ENCODE measurements at places on chromosomes 2 and 18. TPM values are rescaled to one million over a fixed set of nuclear protein-coding genes. Genes with fewer than 3 reads are reported as not detected.

SLC1A4 gene
- 6.9 TPM for total RNA-seq

DNA sequence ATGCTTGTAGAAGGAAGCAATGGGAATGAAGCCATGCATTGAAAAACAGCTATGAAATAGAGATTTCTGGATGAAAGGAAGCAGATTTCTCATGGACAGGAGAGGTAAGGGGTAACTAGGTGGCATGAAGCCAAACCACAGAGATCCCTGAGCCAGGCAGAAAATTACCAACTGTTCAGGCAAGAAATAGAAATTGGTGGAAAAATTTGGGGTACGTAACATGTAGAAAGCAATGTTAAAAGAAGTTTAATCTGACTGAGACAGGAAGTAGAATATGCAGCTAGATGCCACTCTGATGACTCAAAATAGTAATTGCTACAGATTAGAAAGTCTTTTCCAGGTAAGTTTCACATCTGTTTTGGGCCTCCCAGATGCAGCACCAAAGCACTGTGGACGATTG is 928.5 kb upstream of the CELF4 start:
- DNase-seq, result no peak

GRCh38 chr18:25724997-25725396 is 365.4 kb downstream of the SS18 start:
- no peak for DNase-seq

TMEM163 gene
- 0.34 TPM for total RNA-seq

DNA sequence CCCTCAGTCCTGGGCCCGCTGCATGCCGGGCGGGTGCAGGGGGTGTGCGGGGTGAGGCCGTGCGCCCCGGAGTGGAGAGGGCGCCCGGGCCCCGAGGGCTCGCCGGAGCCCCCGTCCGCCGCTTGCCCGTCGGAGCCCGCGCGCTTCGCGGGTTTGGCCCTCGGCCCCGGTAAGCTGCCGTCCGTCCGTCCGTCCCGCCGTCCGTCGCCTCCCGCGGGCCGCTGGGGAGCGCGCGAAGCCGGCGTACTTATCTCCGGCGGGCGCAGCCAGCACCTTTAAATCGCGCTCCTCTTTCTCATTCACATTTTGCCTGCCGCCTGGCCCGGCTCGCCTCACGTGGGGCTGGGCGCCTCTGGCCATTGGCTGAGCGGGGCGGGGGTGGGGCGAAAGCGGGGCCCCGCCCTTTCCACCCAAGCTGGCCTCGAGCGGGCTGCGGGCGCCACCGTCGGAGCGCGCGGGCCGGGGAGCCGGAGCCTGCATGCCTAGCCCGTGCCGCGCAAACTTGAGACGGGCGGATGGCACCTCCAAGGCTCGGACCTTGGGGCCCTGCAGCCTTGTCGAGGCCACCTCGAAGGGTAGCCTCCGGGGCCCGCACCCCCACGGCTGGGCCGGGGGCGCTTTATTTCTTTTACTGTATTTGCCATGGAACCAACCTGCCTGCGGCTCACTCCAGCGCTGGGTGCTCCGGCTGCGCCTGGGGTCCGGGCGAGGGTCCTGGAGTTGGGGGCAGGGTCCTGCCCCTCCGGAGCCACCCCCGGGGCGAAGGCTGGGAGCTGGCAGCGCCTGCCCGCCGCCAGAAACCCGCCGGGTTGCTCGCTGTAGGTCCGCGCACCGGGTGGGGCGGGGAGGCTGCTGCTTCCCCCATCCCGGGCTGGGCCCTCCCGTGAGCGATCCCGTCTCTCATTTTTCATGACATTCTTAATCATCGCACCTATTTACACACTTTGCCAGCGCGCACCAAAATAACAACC is at the start of gene GBX2:
Gene GBX2, minus strand, starts transcription at position 277 of the 971 bp plus-strand sequence. CDS start 415 bp downstream, outside the sequence.
- DNase-seq, result no peak

DNA sequence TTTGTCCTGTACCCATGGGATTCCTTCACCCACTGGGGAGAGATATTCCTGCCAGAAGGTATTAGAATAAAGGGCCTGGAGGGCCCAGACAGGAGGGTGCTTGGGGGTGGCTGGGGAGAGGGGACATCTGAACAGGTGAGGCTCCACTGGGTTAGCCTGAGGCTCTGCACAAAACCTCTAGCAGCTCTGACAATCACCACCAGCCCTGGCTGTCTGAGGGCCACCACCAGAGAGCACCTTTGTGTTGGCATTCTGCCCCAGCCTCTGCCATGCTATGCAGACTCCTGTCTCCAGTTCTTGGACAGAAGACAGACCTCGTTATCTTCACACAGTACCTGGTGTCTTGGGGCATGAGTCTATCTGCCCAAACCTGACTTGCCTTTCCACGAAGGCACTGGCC is 25.3 kb downstream of the SLC16A14 start:
- no peak for DNase-seq

GRCh38 chr2:201858281-201859184 is 52.2 kb downstream of the CDK15 start:
- DNase-seq, result peak; percentile 58

ZNF236 gene
- 27.6 TPM for total RNA-seq

DNA sequence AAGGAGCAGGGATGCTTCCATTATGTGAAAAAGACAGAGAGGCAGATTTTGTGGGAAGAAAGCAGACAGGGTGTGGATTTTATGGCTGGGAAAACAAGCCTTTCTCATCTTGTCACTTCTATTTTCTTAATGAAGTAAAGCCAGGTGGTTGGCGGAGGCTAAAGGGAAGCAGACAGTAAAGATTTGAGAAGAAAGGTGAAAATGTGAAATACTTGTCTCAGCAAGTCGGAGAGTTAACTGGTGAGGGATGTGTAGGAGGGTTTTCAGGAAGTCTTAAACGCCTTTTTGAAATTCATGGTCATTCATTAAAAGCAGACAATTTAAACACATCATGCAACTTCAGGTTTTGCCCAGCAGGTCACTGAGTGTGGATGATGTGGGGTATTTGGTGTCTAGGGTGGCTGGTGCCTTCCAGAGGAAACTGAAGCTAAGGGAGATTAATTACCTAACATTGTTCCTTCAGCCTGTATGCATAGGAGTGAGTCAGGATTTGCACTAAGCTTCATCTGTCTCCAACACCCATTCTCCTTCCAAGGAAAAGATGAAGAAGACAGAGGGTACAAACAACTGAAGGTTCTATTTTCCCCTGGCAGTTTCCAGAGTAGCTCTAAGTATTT is 20.7 kb downstream of the SLC14A2 start:
- no peak for DNase-seq

DNA sequence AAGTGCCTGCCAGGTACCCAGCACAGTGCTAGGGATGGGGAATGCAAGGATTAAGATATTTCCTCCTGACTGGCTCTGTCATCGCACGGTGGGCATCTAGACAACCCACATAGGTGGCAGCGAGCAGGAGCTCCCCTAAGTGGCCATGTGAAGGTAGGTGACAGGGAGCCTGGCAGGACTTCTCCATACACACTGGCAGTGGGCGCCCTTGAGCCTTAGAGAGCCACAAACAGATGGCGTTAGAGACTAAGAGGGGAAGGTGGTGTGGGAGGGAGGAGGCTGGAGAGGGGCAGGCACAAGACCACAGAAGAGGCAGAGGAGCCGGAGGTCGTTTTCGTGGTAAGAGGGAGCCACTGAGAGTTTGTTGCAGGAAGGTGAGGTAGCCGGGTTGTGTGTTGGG is 15.2 kb downstream of the PRELID3A start:
- DNase-seq, result no peak

Measured in uterus (tissue), 4 donors.